ENCODE measurements at places on chromosomes 3 and 15.

- DNase-seq = peak; percentile 59
These were observed 47.2 kb upstream of the KLF13 start for GRCh38 chr15:31279221-31280045.

DNA sequence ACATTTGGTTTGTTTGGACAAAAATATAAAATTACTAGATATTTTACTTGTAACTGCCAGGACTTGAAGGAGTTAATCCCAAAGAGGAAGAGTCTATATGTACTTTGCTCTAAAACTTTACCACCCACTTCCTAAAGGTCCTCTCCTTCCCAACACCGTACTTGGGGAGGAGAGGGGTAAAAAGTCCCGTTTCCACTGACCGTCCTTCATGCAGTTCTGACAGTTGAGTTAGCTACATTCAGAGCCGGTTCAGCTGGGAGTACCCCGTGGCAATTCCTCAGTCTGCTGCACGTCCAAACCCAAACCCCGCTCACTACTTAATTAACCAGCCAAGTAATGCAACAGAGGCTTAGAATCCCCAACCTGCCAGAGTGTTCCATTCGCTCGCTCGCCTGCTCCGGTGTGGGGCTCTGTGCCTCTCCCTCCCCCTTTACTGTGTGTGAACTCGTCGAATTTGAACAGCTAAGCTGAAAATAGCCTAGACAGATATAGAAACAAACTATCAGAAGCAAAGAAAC, 519.7 kb downstream of the FOXP1 start:
- no peak for DNase-seq

- DNase-seq = no peak
These were observed 522.2 kb downstream of the SOX2 start for GRCh38 chr3:182233957-182234356.

- DNase-seq = no peak
These were observed 94.8 kb downstream of the CD200R1L start for GRCh38 chr3:112751564-112752512.

DNA sequence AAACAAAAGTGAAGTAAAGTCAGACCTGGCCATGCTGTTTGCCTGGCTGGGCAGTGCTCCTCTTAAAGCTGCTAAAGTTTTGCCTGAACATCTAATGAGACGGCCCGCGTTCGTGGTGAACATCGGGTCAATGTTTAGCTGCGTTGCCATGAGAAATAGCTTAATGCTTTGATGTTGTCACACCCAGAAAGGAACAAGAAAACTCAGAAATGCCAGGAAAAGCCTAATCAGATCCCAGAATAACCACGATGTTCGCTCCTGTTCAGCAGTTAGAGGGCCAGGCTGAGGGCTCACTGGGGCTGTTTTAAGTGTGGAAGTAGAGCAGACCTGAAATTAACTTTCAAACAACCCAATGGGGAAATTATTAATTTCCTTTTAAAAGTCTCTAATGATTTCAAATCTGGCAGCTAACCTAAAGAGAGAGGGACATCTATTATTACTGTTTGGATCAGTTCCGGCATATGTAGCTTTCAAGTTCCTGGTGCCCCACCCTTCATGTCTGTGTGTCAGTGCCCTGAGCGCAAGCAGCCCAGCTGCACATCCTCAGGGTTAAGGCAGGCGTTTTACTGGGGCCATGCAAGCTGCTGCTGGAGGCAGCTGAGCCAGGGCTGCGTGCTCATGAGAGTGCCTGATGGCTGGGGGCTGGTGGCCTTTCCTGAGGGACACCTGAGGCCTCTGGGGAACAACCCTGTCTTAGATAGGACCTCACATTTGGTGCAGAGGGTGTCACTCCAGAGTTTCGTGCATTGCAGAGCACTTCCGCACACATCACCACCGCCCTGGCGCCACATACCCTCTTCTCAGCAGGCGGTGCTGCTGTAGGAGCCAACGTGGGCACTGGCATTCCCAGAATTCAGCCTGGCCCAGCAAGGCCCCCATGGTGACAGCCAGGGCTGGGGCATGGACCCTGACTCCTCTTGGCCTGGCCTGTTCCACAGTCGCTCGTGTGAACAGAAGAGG, 76.6 kb downstream of the LRRK1 start:
- no peak for DNase-seq

- DNase-seq = no peak
These were observed 130.4 kb downstream of the ZNF385D start for GRCh38 chr3:21620511-21621155.

- no peak for DNase-seq
These were observed 505.6 kb upstream of the THBS1 start for GRCh38 chr15:39075311-39075710.

GRCh38 chr3:149401926-149402310, 24.5 kb upstream of the TM4SF1 start:
- no peak for DNase-seq

DNA sequence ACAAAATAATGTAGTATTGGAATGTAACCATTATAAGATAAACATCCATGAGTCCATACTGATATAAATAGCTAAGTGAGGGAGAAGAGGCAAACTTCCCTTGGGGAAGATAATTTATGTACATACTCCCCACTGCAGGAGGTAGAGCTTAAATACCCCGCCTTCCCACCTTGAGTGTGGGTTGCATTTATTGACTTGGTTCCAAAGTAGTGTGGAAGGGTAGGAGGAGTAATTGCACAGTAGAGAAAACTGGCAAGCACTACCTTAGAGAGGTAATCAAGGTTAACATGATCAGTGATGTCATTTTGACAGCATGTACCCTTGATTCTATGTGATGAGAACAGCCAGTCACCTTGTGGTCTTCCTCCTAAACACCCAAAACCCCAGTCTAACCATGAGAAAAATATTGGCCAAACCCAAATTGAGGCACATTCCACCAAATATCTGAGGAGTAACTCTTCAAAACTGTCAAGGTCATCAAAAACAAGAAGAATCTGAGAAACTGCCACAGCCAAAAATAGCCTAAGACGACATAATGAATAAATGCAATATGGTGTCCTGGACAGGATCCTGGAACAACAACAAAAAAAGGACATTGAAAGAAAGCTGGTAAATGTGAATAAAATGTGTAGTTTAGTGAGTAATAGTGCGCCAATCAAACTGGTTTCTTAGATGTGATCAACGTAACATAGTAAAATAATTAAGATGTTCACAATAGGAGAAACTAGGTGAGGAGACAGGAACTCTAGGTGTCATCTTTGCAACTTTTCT, 774 bp upstream of the CNOT10 start:
- DNase-seq = no peak

- no peak for DNase-seq
These were observed 39.3 kb downstream of the C2CD4B start for GRCh38 chr15:62125773-62126172.

- no peak for DNase-seq
These were observed 583.8 kb downstream of the FOXP1 start for GRCh38 chr3:70999730-71000129.

- no peak for DNase-seq
These were observed 57.4 kb upstream of the DIPK2A start for GRCh38 chr3:143914257-143914656.

DNA sequence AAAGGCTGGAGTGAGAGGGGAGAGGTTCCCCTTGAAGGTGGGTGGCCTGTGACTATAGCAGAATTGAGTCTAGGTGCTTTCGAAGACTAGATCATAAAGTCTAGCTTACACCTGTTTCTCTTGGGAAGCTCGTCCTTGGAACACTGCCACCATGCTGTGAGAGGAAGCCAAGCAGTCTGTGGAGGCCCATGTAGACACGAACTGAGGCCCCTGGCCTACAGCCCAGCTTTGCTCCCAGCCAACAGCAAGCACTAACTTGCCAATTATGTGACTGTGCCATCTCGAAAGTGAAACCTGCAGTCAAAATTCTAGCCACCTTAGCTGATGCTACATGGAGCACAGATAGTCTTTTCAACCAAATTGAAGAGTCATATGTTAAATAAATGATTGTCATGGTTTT, 190.5 kb upstream of the NECTIN3 start:
- no peak for DNase-seq

DNA sequence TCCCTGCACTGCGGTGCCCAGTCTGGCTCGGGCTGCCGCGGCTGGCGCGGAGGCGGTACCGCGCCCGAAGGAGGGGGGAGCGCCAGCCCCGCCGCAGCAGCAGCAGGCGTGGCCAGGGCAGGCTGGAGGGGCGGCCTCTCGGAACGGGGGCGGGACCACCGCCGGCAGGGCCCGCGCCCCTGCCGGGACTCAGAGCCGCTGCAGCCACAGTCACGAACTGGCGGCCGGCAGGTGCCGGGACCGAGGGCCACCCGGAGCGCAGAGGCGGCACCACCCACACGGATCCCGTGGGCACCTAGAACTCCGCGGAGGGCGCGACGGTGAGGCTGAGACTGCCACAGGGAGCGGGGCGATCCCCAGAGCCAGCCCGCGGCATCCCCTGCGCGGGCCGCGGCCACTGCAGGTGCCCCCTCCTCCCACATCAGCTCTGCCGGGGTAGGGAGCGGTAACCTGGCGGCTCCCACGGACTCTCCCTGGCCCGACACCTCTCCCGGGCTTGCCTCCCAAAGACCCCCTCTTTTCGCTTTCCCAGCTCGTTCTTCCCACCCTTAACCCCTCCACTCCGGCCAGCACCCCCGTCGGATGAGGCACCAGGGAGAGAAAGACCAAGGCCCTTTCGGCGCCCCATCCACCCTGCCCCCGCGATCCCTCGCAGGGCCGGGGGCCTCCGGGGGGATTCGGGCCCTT, at the start of gene VWA5B2:
TSS of gene VWA5B2 (plus strand) at position 192 of the 687 bp plus-strand sequence. CDS start 944 bp downstream, outside the sequence.
- no peak for DNase-seq

- no peak for DNase-seq
These were observed 17.0 kb upstream of the OR5K1 start for GRCh38 chr3:98445949-98446406.

DNA sequence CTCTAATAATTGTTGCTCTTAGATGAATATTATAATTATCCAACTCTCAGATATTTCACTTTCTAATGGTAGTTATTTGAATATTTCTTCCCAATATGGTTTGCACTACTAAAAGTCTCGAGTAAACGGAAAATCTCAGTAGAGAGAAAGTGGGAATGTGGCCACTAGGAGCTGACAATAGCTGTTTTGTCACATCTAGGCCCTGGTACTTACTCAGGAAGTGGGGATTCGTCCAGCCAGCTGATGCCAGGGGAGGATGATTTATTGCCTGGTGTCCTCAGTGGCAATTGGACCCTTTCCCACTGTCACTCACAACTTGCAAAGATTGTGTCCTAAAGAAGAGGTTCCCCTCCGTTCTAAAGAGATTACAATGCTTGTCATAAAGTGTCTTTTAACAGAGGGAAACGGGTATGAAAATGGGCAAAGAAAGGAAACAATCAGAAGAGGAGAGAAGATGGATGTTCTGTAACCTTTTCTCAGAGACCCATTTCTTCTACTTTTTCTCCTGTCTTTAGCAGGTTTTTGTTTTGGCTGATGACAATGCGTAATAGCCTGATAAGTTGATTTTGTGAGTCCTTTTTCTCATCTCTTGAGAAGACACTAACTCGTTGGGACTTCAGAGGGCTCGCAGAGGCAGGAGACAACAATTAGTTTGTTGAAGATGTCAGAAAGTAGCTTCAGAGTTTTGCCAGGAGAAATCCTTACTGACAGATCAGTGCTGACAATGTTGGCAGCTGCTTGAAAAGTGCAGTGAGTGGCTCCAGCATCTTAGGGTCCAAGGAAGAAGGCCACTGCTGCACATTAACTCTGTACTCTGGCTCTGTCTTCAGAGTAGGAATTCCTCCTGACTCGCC, 320.6 kb downstream of the MECOM start:
- no peak for DNase-seq

- no peak for DNase-seq
These were observed 893.3 kb upstream of the GBE1 start for GRCh38 chr3:82654708-82655107.

DNA sequence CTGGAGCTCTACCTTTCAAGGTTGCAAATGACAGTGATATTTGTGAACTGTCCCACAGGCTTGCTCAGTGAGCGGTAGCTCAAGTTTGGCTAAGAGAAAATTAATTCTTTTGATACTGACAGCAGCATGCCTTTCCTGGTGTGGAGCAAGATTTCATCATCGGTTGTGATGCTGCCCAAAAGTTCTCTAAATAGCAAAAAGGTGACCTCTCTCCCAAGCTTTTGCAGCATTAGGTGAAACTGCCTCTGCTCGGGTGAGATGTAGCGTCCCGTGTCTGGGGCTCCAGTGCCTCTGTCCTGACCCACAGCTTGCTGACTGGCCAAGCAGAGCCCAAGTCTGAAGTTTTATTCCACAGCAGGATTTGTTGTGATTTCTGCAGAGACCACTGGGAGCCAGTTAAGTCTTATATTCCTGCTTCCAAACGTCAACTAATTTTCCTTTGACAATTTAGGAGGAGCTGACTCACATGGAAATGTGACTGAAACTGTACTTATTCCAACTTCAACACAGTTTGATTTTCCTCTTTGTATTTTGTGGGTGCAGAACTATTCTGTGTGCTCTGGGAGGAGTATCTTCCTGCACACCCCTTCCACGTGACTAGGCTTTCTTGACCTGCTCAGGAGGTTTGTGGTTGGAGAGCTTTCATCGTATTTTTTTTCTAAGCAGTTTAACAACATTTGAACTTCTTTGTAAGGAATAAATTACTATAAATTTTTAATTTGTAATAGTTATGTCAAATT, 5.9 kb downstream of the SYNM start:
- no peak for DNase-seq

GRCh38 chr3:78420611-78421010, 1347.2 kb downstream of the ROBO1 start:
- no peak for DNase-seq

- no peak for DNase-seq
These were observed 54.1 kb upstream of the IGF2BP2 start for GRCh38 chr3:185878920-185879319.

GRCh38 chr3:147377412-147378367, 28.7 kb downstream of the ZIC4 start:
- no peak for DNase-seq

All from suprapubic skin (tissue), 4 donors.